Stimulated activated CD4-positive, alpha-beta T cell treated with anti-CD3 and anti-CD28 coated beads, TNF-alpha, amount 100 ng/mL, for 1 hour (primary cell): ENCODE measurements at places on chromosomes 4 and X.
A peak's percentile ranks its signal among the peaks of the same experiment; 100 is the strongest.

DNA sequence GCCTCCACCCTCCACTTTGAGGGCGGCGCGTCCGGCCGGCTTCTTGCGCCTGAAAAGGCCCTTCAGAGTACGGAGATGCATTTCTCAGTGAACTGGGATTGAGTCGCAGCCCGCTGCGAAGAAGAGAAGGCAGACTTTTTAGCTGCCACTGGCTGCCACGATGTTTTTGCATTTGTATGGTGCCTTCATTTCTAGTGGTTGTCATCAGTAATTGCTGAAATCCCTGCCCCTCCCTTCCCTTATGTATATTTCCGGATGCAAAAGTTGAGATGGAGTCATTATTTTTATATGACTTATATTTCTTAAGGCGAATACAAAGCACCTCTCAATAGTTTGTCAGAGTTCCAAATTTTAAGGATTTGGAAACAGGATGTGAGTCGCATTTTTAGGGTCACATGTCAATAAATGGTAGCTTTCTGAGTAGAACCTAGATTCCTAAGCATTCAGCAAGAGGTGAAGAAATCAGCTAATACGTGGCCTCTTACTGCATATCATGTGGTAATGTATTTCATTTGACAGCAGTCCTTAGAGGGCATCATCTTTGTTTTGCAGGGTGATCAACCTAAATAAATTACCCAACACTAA, 658 bp downstream of the ATP6AP2 start:
- DNase-seq = no peak

- no peak for DNase-seq
Observed at GRCh38 chr4:147052361-147052760, 106.7 kb upstream of the TTC29 start.

GRCh38 chr4:36256398-36256891, 12.1 kb upstream of the ARAP2 start:
- DNase-seq = no peak

DNA sequence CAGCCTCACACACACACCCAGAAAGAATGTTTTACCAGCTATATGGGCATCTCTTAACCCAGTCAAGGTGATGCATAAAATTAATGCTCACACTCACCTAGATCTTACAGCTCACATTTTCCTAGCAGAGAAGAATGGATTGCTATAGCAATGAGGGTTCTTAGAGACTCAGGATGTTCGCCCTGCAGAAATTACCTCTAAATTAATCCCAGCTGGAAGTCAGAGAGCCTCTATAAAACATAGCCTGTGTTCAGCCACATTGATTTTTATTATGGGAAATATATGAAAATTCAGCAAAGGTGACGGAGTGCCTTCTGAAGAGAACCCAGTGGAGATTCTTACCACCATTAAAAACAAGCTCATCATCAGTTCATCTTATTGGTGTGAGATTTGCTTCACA, 528.3 kb upstream of the ZFP42 start:
- no peak for DNase-seq

- no peak for DNase-seq
Observed at GRCh38 chr4:123349421-123350190, 47.0 kb upstream of the SPRY1 start.

DNA sequence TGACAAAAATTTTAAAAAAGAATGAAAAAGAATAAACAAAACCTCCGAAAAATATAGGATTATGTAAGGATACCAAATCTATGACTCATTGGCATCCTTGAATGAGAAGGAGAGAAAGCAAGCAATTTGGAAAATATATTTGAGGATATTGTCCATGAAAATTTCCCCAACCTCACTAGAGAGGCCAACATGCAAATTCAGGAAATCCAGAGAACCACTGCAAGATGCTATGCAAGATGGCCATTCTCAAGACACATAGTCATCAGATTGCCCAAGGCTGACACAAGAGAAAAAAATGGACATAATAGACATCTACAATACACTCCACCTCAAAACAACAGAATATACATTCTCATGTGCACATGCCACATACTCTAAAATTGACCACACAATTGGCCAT, 135.9 kb upstream of the SPANXB1 start:
- DNase-seq = no peak

DNA sequence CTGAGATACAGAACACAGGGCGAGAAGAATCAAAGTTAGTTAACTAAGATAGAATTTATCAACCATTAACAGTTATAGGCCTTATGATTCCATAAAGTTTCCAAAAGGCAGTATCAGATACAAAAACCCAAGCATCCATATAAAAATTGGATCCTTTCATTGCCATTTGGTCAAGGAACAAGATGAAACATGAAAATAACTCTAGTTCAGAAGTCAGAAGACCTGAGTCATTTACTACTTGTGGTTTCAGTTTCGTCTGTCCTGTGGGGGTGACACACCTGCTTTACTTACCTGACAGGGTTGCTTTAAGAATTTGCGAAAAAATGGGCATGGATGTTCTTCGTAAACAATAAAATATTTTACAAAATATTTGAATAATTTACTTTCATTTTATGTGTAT, 130.8 kb downstream of the ANAPC10 start:
- DNase-seq = no peak

GRCh38 chr4:148376151-148376550, 66.1 kb downstream of the NR3C2 start:
- DNase-seq = peak; percentile 17

GRCh38 chr4:116243431-116243830, 841.9 kb downstream of the TRAM1L1 start:
- no peak for DNase-seq

GRCh38 chr4:33890841-33891240, 2353.5 kb downstream of the ARAP2 start:
- no peak for DNase-seq

DNA sequence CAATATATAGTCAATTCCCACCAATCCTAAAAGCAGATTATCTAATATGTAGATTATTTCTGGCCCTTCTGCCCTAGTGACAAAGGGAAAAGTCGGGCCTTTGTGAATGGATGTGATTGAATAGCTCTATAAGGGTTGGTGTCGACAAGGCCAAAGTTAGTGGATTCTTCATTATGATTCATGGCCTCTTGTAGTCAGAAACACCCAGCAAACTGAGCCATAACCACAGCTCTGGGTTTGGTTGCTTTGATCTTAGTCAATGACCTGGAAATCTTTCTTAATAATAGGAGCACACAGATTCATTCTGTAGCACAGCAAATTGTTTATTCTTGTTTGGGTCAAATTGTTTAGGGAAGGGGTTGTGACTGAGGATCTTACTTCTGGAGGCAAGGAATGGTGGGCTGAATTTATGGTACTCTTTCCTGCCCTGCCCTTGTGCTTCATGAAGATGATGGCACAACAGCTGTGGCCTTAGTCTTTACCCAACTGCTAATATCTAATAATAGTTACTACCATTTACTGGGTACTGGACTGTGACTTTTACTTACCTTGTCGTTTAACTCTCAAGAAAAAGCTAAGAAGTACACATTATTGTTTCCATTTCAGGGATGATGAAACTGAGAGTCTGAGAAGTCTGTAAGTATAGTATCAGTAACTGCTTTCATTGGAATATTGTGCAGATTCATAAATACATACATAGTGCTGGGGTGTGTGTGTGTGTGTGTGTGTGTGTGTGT, 74.0 kb downstream of the AFF2 start:
- no peak for DNase-seq

- no peak for DNase-seq
Observed at GRCh38 chr4:155582041-155582440, 84.6 kb upstream of the GUCY1A1 start.

- DNase-seq = no peak
Observed at GRCh38 chrX:103782640-103783039, 6.0 kb downstream of the PLP1 start.

DNA sequence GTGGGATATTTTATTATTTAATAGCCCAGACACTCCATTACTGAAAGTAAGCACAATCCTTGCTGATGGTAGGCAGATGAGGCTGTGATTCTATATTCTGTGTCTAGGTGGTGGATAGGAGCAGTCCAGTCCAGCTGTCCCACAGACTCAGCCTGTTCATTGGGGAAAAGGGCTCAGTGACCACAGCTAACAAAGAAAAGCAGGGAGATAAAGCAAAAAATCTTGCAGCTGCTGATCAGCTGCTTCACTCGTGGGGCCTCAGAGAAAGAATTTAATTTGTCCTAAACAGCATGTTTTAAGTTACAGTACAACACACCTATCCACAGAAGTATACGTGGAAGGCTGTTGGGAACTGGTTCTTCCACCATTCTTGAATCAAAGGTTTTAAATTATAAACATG, 40.7 kb upstream of the ANK2 start:
- no peak for DNase-seq

DNA sequence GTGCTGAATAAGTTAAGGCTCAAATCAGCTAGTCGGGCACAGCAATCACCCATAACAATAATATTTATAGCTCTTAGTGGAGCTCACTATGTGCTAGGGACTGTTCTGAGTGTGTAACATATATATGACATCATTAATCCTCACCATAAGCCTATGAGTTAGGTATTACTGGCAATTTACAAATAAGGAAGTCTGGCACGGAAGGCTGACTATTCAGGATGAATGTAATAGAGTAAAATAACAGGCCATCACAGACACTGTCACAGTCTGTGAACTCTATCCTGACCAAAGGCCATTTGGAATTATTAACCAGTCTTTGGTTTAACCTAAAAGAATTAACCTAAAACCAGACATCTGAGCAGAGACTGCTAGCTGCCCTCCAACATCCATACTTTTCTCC, 119.3 kb downstream of the C4orf51 start:
- DNase-seq = no peak

DNA sequence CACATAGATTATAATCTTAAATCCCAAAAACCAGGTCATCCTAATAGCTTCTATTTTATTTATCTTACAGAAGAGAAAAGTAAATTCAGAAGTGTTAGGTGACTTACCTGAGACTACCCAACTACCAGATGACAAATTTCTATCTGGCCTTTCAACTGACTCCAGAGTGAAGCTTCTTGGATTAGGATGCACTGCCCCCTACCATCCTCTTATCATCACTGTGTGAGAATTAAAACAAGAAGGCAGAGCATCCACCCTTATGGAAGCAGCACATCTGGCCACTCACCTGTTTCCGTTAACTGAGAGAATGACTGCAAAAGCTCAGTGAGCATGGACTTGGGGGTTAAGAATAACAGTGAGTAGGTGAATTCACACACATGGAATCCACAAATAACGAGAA, 502.6 kb upstream of the TECRL start:
- DNase-seq = no peak

DNA sequence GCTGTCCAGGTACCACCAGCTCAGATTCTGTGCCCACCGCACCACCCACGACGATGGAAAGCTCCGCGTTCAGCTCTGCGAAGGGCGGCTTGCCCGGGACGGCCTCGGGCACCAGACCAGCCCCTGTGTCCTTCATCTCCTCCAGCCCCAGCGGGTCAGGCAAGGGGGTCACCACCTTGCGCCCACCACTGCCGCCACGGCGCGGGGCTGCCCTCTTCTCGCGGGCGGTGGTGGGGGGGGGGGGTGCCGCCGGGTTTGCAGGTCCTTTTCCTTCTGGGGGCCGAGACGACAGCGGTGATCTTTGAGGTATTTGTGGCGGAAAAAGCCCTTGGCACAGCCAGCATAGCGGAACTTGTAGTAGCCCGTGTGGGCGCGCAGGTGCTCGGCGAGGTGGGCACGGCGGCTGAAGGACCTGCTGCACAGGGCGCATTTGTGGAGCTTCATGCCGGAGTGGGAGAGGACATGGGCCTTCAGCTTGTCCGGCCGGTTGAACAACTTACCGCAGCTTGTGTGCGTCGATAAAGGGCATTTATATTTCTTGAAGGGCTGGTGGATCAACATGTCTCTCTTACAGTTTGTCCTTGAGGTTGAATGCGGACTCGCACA, 50.9 kb downstream of the CFAP299 start:
- no peak for DNase-seq

GRCh38 chr4:26000274-26000950, 86.4 kb downstream of the SMIM20 start:
- no peak for DNase-seq

GRCh38 chr4:37634180-37634579, 52.0 kb downstream of the RELL1 start:
- no peak for DNase-seq

- no peak for DNase-seq
Observed at GRCh38 chr4:22391551-22391950, 124.3 kb downstream of the ADGRA3 start.
